Fibroblast of lung (primary cell): ENCODE measurements at places on chromosomes 13 and 19. TPM values are rescaled to one million over a fixed set of nuclear protein-coding genes. Genes with fewer than 3 reads are reported as not detected.
A peak's percentile ranks its signal among the peaks of the same experiment; 100 is the strongest.

F7 gene
- total RNA-seq, result under 0.01 TPM in 1 of 2 replicates, not detected in the other

THSD8 gene
- 0.51 TPM in 1 of 2 replicates, not detected in the other for total RNA-seq

GRCh38 chr19:47631681-47632446 is 22.9 kb downstream of the BICRA start:
- DNase-seq, result no peak

DNA sequence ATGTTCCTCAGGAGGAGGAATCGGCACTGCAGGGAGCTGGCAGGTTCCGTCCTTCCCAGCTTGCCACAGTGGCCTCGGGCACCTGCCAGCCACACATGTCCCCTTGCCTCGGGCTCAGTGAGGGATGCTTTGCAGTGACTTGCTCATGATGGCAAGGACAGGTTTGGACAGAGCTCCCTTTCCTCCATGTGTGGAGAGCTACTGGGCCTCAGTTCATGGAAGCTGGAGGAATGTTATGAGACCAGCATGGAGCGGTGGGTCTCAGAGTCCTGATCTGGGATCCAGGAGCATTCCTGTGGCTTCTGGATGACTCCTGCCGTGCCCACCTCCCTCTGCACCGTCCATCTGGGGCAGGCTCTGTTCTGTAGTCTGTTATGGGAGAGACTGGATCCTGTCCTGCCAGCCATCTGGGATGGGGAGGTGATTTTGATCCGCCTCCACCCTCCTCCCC is 59.2 kb downstream of the SIPA1L3 start:
- DNase-seq, result no peak

DNA sequence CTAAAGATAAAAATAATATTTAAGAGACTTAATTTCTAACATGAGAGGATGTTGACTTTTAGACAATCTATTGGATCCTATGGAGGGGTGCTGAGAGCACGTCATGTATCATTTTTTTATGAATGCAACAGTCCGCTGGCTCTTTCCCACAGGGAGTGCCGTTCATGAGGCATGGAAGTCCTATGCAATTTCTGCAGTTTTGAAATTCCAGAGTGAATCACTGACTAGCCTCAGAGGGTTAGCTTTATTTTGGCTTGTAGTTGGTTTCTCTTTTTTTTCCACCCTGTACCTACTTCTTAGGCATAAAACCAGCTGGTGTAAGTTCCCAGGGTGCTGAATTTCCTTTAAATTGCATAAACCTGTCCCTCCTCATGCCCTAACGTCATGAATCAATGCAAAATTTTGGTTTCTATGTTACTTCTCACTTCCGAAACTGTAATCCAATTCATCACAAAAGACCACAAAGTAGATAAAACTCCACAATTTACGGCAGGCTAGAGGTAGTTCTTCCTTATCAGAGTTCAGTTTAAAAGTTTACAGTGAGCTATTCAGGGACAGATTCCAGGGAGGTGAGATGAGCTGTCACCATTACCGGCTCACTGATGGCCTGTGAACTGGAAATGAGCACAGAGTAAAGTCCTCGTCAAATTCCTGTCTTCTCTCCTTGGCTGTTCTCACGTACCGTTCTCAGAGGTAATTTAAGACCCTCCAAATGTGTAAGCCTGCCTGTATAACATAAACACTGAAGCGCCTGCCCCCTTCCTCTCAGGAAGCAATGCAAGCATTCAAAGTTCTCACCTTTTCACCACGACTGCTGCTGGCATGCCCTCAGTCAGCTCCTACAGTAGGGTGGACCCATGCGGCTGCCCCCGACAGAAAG is 216.6 kb upstream of the SLC10A2 start:
- peak; percentile 93 for DNase-seq

- DNase-seq, result no peak
Observed at GRCh38 chr19:30799865-30800755, 427.9 kb downstream of the ZNF536 start.

- no peak for DNase-seq
Observed at GRCh38 chr19:31560086-31561060, 211.1 kb upstream of the TSHZ3 start.

LIN37 gene
- total RNA-seq, result 6.4 and 10.0 TPM in 2 replicates

RAB20 gene
- total RNA-seq, result 3.5 and 5.6 TPM in 2 replicates

DNA sequence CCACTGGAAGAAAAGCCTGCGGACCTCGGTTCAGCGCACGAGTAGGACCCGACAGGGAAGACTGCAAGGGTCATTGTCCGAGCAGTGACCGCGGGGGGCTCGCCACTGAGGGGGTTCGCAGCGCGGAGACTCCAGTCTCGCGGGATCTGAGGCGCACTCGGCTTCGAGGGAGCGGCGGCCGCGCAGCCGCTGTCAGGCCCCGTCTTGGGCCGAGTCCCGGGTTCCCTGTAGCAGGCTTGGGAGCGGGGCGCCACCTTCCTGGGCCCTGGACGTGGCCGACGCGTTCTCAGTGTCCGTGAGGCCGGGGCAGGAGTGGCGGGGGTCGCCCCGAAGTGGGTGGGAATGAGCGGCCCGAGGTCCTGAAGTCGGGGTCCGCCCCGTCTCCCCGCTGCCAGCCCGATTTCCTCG is 474 bp upstream of the FAM174C start:
- no peak for DNase-seq
